Pons (tissue), 1 donor: ENCODE measurements at places on chromosomes 7 and 10.

DNA sequence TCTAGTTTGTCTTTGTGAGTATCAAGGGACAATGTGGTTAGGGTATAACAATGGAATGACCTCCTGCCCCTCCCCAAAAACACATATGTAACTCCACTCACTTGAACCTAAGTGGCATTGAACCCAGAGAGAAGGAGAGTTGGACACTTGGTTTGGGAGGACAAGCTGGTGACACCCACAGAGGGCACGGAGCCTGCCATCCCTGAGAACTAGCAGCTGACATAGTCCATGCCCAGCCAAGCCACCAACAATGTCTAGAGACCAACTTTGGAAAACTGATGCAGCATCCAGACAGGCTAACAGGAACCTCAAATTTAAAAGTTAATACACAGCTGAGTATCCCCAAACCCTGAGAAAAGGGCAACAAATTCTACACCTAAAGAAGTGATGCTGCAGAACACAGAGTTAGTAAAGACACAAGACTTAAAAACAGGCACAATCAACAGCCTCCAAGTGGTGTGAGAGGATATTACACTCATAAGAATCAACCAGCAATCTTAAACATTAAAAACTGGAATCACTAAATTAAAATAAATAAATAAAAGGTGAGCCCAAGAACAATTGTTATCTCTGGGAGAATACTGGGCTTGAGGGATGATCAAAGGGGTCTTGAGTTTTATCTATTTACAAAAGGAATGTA is 27.2 kb downstream of the NUDCD3 start:
- DNase-seq = no peak

DNA sequence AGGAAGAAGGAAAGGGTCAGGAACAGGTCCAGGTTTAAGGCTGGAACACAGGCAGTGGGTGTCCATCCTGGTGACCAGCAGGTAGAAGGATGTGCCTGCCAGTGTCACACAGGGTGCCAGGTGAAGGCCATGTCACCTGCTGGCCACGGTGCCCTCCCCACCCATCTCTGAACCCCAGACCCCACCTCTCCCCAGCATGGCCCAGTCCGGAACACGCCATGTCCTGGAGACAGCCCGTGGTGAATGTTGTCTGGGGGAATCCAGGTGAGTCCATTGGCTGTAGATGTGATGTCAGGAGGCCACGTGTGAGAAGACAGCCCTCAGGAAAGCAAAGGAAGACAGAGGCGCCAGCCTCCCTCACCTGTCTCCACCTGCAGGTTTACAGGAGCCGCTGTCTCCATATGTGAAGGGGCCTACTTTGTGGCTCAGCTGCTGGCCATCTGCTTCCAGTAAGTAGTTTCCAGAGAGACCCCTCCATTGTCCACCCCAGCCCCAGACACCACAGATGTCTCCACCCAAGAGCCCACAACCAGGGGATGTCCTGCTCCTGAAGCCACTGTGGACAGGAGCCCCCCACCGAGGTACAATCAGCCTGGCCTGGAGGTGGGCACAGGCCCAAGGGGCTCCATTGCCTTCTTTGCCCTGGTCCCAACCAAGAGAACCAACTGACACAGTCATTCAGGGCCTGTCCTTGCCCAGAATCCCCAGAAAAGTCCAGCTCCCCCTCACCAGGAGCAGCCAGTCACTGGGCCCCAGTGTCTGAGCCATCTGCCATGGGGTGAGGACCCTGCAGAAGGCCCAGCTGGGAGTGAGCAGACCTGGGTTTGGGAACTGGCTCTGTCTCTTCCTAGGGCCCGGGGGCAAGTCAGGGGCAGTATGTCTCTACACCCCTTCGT is 20.7 kb downstream of the TMEM72 start:
- no peak for DNase-seq

- DNase-seq = no peak
Observed at GRCh38 chr7:27203964-27204594, 4.2 kb upstream of the HOXA13 start.

DNA sequence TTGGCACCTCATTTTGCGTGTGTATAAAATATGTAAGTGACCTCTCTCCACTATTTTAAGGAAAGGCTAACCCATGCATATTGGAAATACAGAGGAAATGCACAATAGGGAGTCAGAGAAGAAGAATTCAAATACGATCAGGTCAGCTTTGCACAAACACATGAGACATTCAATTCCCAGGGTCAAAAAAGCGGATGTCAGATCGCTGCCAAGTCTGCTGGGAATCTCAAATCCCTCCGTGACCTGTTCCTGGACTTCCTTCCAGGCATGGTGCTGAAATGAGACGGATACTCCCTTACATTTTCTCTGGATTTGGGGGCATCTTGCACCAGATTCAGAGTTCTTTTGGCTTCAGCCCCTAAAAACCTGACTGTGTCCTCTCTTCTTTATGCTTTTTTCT is 91.9 kb upstream of the PRKCQ start:
- DNase-seq = no peak

DNA sequence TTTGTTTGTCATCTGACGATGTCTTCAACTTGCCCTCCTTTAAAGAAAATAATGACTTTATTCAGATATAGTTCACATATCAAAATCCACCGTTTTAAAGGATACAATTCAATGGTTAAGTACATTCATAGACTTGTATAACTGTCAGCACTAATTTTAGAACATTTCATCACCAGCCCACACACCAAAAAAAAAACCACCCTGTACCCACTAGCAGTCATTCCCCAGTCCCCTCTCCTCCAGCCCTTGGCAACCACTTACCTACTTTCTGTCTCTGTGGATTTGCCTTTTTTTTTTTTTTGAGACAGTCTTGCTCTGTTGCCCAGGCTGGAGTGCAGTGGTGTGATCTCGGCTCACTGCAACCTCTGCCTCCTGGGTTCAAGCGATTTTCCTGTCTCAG is 5.3 kb upstream of the HILPDA start:
- no peak for DNase-seq

DNA sequence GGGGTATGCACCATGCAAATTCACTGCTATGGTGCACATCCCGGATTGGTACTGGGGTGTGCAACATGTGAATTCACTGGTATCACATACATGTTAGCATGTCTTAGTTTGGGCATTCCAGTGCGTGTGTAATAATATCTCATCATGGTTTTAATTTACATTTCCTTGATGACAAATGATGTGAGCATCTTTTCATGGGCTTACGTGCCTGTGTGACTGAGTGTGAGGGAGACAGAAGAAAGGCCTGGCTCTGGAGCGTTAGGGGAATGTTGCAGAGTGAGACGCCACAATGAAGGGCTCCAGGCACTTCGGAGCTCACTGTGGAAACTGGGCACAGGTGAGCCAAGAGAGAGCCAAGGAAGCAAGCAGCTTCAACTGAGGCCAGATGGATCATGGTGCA is 162.6 kb downstream of the UBE2H start:
- DNase-seq = no peak

- no peak for DNase-seq
Observed at GRCh38 chr10:110739811-110740271, 95.7 kb downstream of the RBM20 start.

DNA sequence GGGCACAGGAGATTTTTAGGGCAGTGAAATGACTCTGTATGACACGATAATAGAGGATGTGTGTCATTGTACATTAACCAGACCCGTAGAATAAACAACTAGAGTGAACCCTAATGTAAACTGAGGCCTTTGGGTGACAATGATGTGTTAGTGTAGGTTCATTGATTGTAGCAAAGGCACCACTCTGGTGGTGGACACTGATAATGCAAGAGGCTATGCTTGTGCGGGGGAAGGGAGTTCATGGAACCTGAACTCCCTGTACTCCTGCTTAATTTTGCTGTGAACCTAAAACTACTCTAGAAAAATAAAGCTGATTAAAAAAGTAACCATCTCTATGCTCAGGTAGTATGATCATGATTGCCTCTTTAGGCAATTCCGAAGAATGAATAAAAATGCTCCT is 96.3 kb upstream of the VIPR2 start:
- no peak for DNase-seq

DNA sequence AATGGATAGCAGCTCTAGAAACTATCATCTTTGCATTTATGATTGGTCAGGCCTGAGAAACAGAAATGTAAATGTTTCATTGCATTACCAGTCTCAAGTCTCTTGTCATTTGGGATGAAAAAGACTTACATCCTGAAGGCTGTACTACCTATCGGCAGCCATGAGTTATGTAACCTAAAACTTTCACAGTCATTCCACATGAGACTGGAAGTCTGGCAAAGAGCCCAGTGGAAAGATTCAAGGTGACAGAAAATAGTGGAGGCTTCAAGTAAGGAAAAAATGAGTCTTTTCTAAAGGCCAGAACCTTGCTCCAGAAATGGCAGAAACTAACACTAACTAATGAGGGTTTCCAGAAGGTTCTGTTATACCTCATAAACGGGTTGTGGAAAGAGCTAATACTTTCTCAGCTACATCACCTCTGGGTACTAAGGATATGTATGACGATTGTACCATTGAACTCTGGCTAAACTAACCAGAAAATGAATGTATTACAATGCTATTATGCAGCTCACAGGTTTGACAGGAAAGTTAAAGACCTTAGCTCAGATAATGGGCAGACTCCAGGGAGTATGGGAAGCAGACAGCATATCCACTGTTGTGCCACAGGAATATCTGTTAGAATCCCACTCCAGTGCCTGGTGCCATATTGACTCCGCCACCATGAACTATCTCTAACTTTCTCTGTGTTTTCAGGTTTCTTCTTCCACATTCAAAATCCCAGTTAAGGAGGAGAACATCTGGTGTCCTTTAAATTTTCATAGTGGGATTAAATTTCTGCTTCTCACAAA is 41.7 kb upstream of the DYNC1I1 start:
- no peak for DNase-seq

DNA sequence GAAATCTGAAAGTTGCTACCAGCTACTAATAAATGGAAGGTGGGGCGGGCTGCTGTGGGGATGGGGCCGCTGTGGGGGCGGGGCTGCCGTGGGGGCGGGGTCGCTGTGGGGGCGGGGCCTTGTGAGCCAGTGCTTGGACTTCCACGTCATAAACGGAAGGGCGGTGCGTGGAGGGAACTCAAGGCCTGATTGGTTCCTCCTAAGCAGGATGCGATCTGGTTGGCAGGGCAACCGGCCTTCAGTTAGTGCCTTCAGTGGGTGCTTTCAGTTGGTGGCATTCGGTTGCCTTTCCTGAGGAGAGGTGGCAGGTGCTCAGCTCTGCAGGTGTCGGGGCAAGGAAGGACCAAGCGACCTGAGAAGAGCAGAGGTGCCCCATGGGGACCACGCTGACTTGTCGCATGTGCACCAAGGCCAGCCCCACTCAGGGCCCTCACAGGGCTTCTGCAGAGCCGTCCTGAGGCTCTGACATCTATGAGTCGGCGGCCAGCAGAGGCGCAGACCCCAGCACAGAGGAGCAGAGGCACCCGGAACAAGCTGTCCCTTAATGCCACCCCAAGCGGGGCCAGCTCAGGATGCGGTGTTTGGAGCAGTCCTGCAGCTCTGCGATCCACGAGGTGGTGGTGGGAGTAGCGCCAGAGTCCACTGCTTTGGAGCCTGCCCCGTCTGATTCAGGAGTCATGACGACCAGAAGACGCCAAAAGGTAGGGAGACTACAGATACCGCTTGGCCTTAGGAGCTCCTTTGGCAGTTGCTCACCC is 54.4 kb upstream of the PDSS1 start:
- no peak for DNase-seq

DNA sequence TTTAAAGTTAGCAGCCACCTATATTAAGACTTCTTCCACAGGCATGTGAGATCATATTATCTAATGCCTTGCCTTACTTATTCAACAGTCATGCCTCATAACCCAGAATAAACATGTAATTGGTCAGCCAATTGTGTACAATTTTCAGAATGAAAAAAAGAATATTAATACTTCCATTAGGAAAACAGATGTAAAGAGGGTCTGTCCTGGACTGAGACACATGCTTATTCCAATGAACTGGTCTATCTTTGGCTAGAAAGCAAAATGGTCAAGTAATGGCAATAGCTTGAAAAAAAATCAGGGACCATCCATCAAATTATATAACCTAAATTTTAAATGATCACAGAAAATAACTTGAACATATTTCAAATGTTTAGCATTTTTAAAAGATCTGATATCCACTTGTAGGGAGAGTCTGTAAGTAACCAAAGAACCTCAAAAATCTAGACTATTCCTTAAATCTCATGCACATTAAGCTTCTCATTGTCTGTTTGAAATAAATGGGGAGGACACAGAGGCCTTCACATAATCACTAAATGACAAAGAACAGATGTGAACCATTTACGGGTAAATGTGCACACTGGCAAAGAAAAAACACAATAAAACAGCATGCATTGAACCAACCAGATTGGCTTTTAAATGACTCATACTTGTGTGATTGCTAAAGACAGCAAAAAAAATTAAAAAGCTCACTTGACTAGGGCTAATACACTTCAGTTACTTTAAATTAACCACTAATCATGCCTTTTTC is 568.8 kb upstream of the PCDH15 start:
- no peak for DNase-seq

- DNase-seq = no peak
Observed at GRCh38 chr10:33120700-33121099, 162.7 kb upstream of the ITGB1 start.

DNA sequence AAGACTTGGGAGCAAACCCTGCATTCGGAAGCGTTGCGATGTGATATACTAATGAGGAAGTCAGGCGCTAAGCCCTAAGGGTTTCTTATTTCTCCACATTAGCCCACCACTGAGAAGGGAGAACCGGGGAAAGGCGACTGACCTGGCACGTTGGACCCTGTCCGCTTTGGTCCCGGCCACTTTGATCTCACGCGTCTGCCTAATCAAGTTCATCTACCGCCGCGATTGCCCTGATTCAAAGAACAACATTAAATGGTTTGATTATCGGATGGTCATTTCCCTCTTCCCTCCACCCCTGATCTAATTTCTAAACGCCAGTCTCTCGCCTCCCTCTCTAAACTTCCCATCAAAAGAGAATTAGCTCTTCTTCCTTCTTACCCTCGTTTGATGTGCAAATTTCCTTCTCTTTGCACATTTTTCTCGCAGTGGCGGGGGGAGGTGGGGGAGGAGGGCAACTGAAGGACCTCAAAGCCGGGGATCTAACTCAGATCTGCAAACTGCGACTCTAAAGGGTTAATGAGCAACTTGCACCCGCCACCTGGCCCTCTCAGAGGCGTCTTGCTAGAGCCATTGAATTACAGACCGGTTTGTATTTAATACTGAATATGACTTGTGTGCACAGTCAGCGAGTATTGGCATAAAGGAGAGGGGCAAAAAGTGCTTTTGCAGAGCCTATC is 687 bp upstream of the DKK1 start:
- peak; percentile 28 for DNase-seq

- no peak for DNase-seq
Observed at GRCh38 chr10:47183704-47184041, 116.3 kb upstream of the GDF10 start.
